ENCODE measurements at places on chromosomes 2 and 18. TPM values are rescaled to one million over a fixed set of nuclear protein-coding genes. Genes with fewer than 3 reads are reported as not detected.

Gene LRP1B
- 0.18 TPM for total RNA-seq

Gene ASXL2
- total RNA-seq, result 5.6 TPM

Gene B4GALT6
- 4.8 TPM for total RNA-seq

Gene CCDC142
- 24.2 TPM for total RNA-seq

Gene MMADHC
- 155 TPM for total RNA-seq

Gene HNMT
- 1.7 TPM for total RNA-seq

Gene RFTN2
- total RNA-seq, result 3.8 TPM

Data from endothelial cell of coronary artery (primary cell).